Activated CD4-positive, alpha-beta T cell treated with anti-CD3 and anti-CD28 coated beads, Interleukin-2, amount 50 U/mL, for 1 hour (primary cell): ENCODE measurements at places on chromosomes 12 and 14.

DNA sequence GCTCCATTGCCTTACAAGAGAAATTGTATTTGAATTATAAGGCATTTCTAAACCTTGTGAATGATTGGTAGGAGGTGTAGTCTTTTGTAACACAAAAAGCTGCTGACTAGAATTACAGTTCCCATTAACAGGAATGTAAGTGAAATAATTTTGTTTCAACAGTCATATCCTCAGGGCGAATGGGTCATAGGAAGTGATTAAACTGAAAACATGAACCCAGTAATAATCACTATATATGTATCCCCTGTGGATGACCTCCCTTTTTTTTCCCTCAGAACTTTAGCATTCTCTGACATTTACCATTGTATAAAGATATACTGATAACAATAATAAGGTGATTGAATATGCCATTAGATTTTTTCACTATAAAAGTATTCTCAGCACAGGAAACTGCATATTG is 312.3 kb downstream of the ATP23 start:
- DNase-seq, result no peak

DNA sequence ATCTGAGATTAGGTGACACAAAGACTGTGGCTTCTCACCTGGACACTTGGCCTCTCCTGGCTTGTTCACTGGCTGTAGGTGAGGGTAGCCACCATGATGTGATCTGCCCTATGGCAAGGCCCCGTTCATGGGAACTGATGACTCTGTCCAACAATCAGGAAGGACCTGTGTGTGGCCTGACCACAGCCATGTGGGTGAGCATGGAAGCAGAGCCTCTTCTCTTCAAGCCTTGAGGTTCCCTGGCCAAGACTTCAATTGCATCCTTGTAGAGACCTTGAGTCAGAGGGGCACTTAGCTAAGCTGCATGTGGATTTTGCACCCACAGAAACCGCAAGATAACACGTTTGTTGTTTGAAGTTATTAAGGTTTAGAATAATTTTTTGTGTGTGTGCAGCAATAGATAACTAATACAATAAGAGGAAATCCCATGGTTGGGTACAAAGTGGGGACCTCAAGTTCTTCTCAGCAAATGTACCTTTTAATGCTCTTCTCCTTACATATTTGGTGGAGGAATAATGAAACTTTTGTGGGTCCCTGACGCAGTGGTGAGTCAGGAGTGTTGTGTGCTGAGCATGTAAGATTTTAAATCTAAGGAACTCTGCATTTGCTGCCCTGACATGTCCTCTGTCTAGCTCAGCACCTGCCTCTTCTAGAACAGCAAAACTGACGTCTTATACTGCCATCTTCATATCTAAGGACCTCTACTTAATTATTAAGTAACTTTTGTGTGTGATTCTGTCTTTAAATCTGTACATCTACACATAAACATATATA is 27.5 kb upstream of the PLEKHG7 start:
- no peak for DNase-seq

DNA sequence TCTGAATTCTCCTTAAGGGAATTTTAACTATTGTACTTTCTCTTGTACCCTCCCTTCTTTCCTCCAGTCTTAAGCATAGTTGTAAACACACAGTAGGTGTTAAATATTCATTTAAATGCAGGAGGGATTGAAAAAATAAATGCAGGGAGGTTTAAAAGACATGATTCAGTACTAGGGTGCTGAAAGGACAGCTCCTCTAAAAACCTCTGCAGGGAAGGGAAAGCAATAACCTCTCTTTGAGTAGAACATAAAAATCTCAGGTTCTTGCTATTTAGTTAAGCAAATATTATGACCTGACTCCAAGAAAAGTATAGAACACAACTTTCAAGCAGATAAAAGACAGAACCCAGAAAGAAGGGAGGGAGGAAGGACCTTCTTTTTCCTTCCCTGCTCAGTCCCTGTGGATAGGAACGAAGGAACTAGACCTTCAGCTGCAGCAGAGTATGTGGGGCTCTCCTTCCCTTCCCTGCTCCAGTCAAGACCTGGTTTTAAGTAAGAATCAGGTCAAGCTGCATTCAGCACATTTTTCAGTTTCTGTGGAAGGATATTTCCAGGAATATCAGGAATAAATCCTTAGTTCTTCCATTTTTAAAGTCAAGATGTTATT is 4.7 kb downstream of the MAP3K9 start:
- DNase-seq, result no peak

GRCh38 chr14:94365624-94366023 is 22.8 kb downstream of the SERPINA1 start:
- no peak for DNase-seq

DNA sequence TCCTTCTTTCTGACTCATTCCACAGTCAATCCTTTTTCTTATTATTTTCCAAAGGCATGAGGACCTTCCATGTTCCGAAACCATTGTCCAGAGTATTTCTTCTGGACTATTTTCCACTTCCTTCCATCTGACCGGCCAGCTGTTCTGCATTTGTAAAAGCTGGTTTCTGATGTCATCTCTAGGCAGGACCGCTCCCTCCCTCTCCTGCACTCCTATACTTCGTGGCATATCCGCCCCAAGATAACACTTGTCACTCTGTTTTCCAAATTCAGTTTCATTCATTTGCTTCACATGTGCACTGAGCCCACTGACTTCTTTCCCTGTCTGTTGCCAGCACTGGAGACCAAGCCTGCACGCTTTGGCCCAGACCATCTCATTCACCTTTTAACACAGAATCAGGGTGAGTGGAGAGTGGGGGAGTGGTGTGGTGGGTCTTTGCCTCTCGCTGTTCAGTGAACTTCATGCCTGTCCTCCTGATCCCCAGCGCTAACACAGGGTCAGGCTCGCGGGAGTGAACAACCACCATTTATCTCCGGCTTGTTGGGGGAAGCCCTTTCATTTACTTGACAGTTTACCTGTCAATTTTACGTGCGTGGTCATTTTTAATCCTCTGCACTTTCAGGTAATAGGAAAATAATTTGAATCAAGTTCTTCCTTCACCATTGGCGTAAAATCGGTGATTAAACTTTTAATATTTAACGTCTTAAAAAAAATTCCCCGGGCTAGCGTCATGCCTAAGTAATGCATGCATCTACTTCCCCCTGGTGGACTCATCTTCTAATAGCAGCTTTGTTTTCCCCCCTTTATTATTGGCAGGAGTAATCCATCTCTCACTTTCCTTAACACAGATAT is 52.5 kb downstream of the C12orf75 start:
- no peak for DNase-seq

DNA sequence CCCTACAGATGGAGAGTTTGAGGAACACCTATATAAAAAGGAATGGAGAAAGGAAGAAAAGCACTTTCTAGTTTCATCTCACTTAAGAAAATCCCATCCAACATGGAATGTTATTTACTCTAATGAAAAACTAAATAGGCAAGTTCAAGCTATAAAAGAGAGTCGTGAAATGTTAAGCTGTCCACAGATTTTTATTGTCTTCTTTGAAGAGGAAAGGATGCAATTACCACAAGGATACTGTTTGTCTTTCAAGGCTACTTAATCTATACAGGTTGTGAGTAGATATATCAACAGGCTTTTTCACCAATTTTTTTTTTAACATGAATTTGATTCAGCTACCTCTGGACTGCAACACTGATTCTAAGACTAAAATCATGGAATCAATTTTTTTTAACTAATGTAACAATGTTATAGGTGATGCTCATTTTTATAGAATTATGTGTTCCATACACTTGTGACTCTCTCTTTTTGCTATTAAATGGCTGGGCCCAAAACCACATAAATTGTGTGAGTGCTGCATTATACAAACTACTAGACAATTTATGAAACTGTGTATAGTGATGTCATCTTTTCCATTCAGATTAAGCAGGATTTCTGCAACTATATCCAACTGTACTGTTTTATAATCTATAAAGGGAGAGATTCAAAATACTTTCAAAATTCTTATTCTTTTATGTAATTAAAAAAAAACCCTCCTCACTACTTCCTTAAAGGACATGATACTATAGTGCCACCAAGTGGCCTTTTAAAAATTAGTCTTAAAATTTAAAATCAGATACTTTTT is 26.8 kb upstream of the BMAL2 start:
- no peak for DNase-seq
